ENCODE measurements at places on chromosomes 4 and X. TPM values are rescaled to one million over a fixed set of nuclear protein-coding genes. Genes with fewer than 3 reads are reported as not detected.

Gene CC2D2A
- total RNA-seq, result not detected

Gene ARHGAP24
- total RNA-seq, result not detected

GRCh38 chrX:9241427-9241826, 207.5 kb upstream of the FAM9B start:
- H3K36me3 ChIP-seq, result no peaks in the 10 kb centered on the region
- no peak for DNase-seq
- no peak overlapping the region for H3K27ac ChIP-seq
- H3K4me1 ChIP-seq, result no peaks in the 10 kb centered on the region
- no peaks in the 10 kb centered on the region for H3K27me3 ChIP-seq

- no peaks in the 10 kb centered on the region for H3K27me3 ChIP-seq
- no peak overlapping the region for H3K27ac ChIP-seq
- H3K36me3 ChIP-seq, result no peaks in the 10 kb centered on the region
- no peak overlapping the region for H3K4me3 ChIP-seq
These were observed 31.3 kb downstream of the DRD5 start for GRCh38 chr4:9812501-9813340.

DNA sequence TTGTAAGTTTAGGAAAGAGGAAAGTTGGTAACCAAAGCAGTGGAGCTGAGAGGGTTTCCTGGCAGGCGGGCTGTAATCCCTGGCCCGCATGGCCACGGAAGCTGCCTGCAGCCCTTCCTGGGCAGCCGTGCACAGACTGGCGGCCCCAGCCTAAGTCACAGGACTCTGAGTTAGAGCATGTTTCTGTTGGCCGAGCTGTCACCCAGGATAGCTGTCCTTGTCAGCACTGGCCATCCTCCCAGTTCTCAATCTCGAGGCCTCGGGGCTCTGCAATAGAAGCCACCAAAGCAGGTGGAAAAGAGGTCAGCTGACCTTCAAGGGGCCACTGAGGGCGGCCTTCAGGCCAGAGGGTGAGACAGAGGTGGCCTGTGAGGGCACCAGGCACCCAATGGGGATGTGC, 20.5 kb downstream of the PNMA6E start:
- no peak for DNase-seq
- H3K27ac ChIP-seq, result no peak overlapping the region

Measured in CD8-positive, alpha-beta memory T cell (primary cell).